GM19239 (cell line): ENCODE measurements at places on chromosomes 13 and 19.

GRCh38 chr13:33494596-33495204 lies 209.1 kb upstream of the STARD13 start:
- DNase-seq, result no peak

DNA sequence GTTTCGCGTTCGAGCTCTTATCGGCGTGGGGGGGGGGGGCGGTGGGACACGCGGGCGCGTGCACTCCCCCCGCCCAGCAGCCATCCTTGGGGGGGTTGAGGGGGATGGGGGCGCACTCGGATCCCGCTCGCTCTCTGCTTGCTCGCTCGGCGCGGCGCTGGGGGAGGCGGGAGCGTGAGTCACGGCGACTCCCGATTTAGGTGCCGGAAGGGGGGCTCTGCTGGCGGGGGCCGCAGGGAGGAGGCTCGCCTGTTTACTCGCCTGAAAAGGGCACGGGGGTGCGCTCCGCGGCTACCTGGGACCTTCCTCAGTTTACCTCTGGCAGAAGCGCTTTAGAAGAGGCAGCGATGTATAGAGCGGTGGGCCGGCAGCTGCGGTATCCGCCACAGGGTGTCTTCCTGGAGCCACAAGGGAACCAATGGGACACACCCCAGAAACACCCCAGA lies 1.1 kb upstream of the PDE4A start:
- DNase-seq, result no peak

GRCh38 chr13:32590266-32590665 lies 4.0 kb downstream of the PDS5B start:
- DNase-seq, result no peak

GRCh38 chr13:96000069-96000468 lies 53.1 kb downstream of the UGGT2 start:
- no peak for DNase-seq

DNA sequence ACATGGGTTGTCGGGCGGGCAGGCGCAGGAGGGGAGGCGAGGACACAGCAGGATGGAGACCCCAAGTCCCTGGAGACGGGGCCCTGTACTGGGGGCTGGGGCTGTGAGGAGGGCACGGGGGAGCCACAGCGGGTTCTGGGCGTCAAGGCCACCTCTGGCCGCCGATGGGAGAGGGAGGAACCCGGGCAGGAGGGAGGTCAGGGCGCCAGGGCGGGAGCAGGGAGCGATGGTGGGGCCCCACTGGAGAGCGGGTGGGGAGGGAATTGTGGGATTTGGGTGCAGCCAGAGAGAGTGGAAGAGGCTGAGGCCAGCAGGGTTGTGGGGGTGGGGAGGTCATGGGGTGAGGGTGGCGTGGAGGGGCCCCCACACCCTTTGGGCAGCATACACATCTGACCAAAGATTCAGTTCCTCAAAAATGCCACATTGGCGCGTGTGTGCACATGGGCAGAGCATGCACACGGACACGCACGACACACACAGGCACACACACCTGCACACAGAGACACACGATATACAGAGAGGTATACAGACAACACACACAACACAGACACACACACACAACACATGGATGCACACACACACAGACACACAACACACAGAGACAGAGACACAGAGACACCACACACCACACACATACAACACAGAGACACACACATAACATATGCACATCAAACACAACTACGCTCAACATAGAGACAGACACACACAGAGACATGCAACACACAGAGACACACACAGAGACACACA lies 54.9 kb downstream of the AP1M1 start:
- no peak for DNase-seq

GRCh38 chr19:49973987-49974386 lies 13.0 kb upstream of the SIGLEC11 start:
- DNase-seq, result no peak

GRCh38 chr19:7236153-7236552 lies 58.1 kb downstream of the INSR start:
- DNase-seq, result no peak

DNA sequence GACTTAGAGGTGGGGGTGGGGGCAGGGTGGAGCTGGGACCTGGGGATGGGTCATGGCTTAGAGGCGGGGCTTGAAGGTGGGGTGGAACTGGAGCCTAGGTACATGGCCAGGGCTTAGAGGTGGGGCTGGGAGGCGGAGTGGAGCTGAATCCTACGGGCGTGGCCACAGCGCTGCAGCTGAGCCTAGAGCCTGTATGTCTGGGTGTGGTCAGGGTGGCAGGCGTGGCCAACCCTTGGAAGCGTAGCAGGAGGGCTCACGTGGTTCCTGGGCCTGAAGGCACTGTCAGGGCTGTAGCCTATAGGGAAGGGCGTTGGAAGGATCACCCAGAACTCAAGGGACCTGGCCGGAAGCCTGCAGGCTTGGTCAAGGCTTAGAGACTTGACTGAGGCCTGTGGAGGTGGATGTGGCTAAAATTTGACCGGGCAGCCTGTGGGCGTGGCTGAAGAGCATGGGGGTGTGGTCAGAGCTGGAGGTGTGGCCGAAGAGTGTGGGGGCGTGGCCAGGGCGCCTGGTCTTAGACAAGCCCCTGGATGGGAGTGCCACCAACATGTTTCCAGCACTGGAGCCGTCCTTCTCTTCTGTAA lies 24.3 kb downstream of the COLGALT1 start:
- DNase-seq, result peak; percentile 75

DNA sequence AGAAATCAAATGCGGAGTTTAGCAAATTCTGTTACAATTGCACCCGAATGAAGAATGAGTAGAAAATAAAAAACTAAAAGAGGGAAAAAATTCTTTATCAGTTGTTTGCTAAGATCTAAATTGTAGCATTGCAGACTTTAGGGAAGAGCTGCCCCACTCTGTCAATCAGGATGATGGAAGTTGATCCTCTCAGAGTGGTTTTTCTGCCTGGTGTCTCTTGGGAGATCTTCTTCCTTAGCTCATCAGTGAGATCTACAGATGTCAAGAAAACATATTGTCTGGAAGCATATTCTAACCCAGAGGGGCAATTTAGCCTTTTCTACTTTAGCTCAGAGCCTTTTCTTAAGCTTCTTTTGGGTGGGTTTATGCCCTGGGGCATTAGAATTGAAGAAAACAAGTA lies 223.2 kb upstream of the PCDH17 start:
- no peak for DNase-seq

- peak; percentile 46 for DNase-seq
These were observed 44.4 kb upstream of the USE1 start for GRCh38 chr19:17170538-17171297.

DNA sequence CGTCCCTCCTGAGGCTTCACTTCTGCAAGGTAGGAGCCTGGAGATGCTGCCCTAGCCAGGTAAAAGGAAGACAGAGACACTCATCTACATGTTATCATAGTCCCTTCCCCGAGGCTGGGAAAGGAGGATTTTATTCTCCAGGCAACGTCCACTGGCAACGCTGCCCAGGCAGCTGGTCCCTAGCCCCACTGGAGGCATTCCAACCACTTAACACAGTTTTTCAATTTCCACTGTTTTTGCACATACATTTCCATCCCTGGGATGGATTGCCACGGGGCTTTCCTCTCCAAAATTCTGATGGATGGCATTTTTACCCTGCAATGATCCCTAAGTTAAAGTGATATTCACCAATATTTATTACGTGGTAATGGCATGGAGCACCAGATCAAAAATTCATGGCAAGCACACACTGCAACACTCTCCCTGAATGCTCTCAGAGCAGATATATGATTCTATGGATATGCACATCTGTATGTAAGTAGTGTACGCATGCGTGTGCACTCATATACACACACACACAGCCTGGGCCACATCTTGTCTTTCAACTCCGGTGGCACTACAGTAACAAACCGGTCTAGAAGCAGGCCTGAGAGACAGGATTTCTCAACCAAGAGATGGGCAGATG lies 322.3 kb upstream of the TSHZ3 start:
- no peak for DNase-seq

GRCh38 chr13:109874484-109875454 lies 88.4 kb upstream of the IRS2 start:
- DNase-seq, result no peak

GRCh38 chr19:46386151-46386550 lies 27.2 kb downstream of the CCDC8 start:
- no peak for DNase-seq

GRCh38 chr13:114077099-114077932 lies 55.1 kb downstream of the RASA3 start:
- DNase-seq, result no peak

- DNase-seq, result no peak
These were observed 5.1 kb upstream of the MKNK2 start for GRCh38 chr19:2055931-2056836.

DNA sequence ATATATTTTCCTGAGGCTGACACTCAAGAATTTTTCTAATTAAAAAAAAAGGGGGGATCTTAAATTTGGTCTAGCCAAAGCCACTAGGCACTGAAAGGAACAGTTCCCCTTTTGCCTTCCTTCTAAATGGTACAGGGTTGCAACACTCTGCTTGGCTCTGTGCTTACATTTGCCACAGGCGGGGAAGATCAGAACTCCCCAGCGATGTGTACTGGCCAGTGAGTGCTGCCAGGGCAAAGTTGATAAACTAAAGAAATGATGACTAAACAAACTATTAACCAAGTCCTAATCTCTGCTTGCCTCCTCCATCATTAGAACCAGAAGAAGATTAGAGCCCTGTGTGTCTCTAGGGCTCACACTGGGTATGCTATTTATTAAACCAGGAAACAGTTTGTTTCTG lies 75.3 kb upstream of the SCEL start:
- no peak for DNase-seq

- no peak for DNase-seq
These were observed 205.0 kb downstream of the NALCN start for GRCh38 chr13:101211261-101211660.

DNA sequence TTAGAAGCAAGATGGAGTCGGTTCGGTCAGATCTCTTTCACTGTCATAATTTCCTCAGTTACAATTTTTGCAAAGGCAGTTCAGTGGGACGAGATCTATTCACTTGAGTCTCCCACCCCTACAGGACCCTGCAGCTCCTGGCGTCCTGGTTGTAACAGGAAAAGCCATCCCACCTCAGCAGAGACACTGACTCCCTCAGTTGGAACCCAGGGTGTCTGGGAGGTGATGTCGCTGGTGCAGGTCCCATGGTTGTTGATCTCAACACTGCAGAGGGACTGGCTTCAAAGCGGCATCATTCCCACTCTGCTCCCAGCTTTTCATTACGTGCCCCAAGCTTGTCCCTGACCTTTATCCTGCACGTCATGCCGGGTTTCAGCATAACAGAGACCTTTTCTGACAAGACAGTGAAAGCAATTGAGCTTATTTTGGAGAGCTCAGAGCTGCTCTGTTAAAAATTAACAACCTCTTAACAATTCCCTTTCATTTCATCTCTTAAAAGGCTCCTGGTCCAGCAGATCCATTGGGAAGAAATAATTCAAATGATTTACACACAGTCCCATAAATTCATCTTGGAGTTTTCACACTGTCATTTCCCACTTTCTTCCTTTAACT lies 17.6 kb upstream of the COG3 start:
- no peak for DNase-seq

GRCh38 chr19:55251341-55252081 lies 7.3 kb downstream of the PPP6R1 start:
- no peak for DNase-seq

DNA sequence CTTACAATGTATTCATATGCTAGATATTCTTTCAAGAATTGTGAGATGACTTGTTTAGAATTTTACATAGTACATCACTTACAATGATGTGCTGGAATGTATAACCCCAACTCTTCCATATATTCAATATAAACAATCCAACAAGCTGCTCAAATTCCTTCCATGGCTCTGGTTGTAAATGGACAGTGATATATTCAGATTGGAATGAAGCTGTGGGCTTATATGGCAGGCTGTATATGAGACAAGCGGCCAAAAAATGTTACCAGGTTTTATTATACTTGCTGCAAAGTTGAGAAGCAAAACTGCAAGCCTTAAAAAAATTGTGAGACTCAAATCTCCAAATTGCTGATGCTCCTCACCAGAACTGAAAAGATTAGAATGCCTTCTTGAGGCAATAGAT lies 83.6 kb upstream of the KLF12 start:
- no peak for DNase-seq

DNA sequence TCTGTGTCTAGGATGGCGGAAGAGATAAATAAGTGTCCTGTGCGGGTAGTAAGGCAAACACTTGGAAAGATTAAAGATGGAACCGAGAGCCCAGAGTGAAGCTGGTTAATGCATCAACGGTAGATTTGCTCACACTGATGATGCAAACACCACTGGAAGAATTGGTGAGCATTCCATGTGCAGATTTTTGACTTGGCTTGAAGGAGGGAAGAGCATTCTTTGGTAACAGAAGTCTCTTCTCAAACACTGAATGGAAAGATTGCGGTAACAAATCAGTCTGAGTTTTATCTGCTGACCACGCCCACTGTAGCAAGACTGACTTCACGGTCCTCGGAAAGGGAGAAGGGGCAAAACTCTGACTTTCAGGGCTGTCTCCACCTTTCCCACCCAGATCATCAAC lies 112.5 kb downstream of the COL4A1 start:
- no peak for DNase-seq

DNA sequence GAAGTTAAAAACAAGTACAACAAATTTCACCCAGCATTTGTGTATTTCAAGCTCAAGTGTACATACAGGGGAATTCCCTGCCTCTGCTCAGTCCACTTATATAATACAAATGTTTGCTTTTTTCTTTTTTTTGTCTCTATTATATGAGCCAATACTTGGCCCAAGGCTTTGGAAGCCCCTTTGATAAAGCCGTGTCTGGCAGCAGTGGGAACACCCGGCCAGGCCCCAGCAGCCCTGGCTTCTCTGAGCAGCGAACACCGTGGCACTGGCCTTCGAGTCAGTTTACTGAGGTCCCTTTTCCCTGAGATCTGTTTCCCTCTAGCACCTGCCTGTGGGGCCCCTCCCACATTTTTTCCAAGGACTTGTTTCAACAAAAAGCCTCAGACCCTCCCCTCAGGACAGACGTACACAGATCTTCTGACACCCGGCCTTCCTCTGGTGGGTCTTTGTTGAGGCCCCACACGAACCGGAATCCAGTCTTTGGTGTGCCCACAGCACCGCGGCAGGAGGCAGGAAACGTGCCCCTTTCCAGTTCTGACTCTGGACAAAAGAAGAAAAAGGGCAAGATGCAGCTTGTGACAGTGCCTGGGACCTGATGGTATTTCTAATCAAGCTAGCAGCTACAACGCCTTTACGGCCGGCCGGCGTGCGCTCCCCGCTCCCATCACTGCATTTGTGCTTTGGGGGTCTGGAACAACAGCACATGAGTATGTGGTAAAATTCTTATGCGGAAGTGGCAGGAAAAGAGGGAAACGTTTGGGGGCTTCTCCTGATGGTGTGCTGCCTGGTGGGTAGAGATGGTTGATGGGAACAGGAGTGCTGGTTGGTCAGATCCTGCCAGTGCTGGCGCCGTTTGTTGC lies 13.8 kb downstream of the SIPA1L3 start:
- no peak for DNase-seq

- DNase-seq, result no peak
These were observed 63.4 kb downstream of the KCTD12 start for GRCh38 chr13:76822698-76823267.

- no peak for DNase-seq
These were observed 404.4 kb downstream of the SPRY2 start for GRCh38 chr13:79936368-79937136.
